NCI-H2171 treated with DMSO at 0.1 percent for 48 hours (cell line): ENCODE measurements at places on chromosomes 4 and X.
A peak's percentile ranks its signal among the peaks of the same experiment; 100 is the strongest.

DNA sequence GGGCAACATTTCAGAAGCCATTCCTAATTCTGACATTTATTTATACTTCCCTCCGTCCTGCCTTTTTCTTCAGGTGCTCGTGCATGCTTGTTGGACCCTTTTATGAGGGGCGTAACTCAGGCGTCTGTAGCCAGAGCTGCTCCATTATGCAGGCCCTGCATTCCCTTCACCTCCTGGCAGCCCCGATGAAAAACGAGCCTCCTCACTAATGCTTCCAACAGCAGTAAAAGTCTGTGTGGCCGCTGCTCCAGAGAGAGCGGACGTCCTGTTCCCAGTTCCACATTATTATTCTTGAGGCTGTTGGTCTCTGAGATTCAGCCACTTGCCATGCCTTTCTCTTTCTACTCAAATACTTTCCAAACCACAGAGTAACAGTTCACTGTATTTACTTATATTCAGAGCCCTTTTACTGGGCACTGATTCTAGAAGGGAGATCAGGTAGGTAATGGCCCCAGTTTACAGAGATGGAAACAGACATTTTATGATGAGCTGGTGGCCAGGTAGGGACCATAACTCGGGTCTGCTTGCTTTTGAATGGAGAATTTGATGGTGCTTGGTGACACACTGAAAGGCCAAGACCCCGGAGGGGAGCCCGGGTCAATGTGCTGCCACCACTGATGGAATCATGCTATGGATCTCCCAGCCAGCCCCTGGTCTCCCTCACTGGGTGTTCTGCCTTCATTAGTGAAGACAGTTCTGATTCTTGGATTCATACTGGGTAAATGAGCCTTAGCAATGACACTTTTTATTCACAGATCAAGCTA lies 101.0 kb downstream of the GATB start:
- DNase-seq = no peak

DNA sequence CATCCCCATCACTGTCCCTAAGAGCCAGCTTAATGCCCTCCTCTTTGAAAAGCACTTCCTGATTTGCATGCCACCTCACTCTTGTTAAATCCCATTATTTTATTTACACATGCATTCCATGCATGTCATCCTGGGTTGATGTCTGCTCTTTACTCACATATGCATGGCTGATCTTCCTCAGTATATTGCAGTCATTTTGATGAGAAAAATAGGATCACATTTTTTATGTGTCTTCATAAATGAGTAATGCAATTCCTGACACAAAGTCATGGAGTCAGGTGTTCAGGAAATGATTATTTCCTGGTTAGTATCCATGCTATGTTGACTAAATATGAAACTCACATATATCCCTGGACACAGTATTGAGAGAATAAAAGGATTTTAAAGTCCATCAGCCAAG lies 204.7 kb downstream of the SLIT2 start:
- no peak for DNase-seq

GRCh38 chrX:68807818-68808217 lies 21.0 kb upstream of the EFNB1 start:
- DNase-seq = peak; percentile 1

- no peak for DNase-seq
Measured at GRCh38 chr4:152468408-152468807, 67.5 kb downstream of the FBXW7 start.

GRCh38 chr4:146439437-146439836 lies 82.3 kb downstream of the SLC10A7 start:
- no peak for DNase-seq

- no peak for DNase-seq
Measured at GRCh38 chr4:125432078-125432477, 117.3 kb downstream of the FAT4 start.

- DNase-seq = no peak
Measured at GRCh38 chr4:168832763-168833575, 177.1 kb downstream of the CBR4 start.

DNA sequence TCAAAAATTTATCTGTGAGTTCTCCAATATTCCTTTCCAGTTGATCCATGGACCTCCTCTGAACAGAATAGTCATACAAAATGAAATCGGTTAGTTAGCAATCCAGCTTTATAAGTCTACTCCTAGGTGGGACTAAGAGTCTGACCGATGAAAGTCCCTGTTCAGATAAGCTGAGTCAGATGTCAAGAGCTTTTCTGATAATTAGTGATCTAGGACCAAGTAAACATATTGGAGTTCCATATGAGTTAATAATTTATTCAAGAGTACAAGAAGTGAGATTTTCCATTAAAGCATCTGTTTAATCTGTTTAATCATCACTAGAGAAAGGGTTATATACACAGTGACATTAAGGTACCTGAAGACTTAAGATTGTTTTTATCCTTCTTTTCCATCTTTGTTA lies 74.7 kb downstream of the UGT8 start:
- no peak for DNase-seq

DNA sequence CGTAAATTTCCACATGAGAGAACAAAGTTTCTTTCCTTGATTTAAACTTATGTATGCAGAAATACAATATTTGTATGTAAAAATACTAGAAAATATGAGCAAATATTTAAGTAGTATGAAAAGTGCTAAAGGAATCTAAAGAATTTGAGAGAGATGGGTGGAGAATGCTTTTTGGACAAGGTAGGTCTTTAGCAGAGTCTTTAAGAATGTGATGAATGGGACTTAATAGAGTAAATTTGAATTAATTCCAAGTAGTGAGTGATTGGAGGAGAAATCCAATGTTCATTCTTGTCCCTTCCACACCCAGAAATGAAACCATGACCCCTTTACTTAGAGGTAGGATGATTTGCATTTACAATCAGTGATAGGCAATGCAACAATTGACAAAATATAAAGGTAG lies 570.9 kb upstream of the ZFP42 start:
- DNase-seq = no peak

DNA sequence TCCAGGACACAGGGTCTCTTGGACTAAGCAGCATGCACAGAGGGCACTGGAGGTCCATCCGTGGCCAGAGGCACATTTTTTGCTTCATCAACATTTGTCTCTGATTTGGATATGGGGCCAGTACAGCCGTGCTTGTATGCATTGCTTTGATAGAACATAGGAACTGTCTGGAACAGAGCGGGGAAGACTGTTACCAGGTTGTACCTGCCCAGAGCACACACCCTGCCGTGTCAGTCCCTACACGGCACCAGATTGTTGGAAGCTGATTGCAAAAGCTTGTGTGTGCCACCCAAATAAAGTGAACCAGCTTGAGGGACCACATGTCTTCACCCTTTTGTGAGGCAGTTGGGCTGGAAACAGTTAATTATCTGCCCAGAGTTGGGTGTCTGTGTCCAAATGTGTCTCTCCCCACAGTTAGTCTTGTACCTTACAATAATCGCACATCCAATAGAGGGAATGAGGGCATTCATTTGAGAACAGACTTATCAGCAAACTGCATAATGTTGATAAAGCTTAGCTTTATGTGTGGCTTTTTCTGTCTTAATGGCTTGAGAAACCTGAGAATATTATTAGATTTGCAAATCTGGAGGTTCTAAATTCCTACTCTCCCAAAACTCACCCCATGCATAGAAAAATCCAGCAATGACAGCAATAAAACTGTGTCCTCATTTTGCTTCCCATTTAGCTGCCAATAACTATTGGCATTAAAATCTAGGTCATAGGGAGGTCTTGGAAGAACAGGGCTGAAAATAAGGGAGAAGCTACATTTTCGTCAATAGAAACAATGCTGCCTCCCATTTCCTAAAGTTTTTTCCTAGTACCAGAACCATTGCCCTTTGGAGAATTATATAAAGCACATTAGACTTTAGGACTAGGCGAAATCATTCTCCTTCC lies 21.2 kb downstream of the KLF3 start:
- no peak for DNase-seq

GRCh38 chrX:24768556-24768955 lies 74.8 kb downstream of the POLA1 start:
- no peak for DNase-seq

- DNase-seq = no peak
Measured at GRCh38 chrX:149979126-149979644, 40.9 kb upstream of the EOLA2 start.

DNA sequence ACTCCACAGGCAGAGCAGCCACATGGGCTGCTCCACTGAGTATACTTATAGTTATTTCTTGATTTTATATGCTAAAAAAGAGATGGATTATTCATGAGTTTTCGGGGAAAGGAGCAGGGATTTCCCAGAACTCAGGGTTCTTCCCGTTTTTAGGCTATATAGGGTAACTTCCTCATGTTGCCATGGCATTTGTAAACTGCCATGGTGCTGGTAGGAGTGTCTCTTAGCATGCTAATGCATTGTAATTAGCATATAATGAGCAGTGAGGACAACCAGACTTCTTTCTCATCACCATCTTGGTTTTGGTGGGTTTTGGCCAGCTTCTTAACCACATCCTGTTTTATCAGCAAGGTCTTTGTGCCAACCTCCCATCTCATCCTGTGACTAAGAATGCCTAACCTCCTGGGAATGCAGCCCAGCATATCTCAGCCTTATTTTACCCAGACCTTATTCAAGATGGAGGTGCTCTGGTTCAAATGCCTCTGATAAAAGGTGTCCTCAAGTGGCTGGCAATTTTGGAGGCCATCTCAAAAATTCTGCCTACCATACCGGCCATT lies 213.0 kb upstream of the VEGFC start:
- DNase-seq = no peak

DNA sequence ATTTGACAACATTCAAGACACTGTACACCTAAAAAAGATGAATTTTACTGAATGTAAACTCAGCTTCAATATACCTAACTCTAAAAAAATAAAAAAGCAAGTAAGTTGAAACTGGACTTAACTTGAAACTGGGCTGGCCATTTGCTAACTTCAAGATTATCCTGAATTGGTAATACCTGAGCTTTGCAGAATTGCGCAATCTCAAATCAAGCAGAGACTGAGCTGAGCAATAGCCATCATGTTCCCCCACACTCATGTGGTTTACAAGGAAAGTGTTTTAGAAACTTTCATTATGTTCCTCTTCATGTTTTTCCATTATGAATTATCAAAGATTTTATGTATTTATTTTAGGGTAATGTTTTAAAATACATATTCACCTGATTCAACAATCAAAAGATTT lies 38.7 kb downstream of the ANXA5 start:
- no peak for DNase-seq

DNA sequence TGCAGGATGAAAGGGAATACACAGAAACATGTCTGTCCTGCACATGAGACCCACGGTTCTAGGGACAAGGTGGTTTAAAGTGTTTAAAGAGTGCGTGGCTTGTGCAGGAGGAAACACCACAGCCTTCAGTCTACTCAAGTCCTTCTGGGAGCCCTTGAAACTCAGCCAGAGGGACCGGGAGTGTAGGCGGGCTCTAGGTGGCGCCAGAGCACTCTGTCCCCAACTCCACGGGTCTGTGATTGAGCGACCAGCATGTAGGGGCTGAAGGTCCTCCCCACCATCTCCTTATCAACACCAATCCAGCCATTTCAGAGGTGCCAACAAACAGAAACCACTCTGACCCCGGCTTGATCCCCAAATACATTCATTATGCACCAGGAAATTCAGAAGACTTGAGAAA lies 82.0 kb upstream of the CLDN34 start:
- peak; percentile 18 for DNase-seq

DNA sequence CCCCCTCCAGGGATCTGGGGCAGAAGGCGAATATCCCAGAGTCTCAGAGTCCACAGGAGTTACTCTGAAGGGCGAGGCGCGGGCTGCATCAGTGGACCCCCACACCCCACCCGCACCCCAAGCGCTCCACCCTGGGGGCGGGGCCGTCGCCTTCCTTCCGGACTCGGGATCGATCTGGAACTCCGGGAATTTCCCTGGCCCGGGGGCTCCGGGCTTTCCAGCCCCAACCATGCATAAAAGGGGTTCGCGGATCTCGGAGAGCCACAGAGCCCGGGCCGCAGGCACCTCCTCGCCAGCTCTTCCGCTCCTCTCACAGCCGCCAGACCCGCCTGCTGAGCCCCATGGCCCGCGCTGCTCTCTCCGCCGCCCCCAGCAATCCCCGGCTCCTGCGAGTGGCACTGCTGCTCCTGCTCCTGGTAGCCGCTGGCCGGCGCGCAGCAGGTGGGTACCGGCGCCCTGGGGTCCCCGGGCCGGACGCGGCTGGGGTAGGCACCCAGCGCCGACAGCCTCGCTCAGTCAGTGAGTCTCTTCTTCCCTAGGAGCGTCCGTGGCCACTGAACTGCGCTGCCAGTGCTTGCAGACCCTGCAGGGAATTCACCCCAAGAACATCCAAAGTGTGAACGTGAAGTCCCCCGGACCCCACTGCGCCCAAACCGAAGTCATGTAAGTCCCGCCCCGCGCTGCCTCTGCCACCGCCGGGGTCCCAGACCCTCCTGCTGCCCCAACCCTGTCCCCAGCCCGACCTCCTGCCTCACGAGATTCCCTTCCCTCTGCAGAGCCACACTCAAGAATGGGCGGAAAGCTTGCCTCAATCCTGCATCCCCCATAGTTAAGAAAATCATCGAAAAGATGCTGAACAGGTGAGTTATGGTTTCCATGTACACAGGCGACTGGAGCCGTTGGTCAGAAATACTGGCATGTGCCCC lies at the start of gene CXCL1:
TSS of gene CXCL1 (plus strand) at position 264 of the 926 bp plus-strand sequence. CDS start at position 342, 78 bp downstream.
- no peak for DNase-seq

DNA sequence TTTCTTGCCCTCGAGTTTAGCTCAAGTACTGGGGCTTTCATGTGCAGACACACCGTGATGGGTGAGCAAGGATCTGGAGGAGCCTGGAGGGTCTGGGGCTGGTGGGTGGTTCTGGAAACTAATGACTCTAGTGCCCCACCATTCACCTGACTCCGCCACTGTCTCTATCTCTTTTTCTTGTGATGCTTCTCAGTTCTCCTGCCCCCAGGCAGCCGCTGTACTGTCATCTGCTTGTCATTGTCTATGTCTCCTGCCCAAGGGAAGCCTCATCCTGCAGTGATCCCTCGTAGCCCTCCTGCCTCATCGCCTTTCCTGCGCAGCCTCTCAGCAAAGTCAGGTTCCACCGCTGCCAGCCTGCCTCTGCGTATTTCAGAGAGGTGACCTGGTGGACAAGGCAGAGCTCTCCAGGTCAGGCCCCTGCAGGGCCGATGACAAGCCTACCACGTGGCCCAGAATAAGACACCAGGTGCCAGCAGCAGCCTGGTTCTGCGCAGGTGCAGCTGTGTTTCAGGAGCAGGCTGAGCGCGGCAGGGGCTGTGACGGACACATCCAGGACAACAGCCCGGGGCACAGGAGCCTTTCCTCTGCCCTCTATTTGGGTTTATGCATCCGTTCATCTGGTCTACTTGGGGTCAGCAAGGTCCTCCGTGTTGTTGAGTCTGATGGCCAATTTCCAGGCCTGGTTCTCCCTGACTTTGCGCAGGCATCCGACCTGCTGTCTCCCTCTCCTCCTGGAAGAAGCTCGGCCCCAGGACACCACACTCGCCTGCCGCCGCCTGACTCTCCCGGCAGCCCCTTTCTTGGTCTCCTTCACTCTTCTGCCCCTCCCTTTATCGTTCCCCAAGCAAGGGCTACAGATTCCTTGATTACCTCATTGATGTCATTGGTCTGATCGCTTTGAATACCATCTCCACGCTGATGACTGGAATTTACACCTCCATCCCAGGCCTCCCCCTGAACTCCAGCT lies 30.9 kb upstream of the CDKN2AIP start:
- no peak for DNase-seq
